ENCODE measurements at places on chromosomes 16 and 17. TPM values are rescaled to one million over a fixed set of nuclear protein-coding genes. Genes with fewer than 3 reads are reported as not detected.

The TBC1D26 gene
- not detected for total RNA-seq

DNA sequence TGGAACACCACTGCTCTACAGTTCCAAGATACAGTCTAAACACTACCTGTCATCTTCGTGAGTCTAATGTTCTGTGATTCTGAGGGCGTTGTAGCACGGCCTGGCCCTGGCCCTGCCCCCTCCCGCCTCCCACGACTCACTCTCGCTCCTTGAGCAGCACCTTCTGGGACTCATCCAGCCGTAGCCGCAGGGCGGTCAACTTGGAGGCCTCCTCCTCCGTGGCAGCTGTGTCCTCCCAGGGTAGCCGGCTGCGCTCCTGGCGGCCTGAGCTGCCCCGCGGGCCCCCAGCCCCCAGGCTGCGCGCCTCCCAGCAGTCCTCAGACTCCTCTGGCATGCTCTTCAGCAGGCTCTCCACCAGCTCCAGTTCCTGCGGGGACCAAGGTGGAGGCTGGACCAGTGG lies 10.6 kb downstream of the CCDC102A start:
- DNase-seq, result no peak

GRCh38 chr17:17156511-17156910 lies 49.6 kb downstream of the PLD6 start:
- no peak for DNase-seq

DNA sequence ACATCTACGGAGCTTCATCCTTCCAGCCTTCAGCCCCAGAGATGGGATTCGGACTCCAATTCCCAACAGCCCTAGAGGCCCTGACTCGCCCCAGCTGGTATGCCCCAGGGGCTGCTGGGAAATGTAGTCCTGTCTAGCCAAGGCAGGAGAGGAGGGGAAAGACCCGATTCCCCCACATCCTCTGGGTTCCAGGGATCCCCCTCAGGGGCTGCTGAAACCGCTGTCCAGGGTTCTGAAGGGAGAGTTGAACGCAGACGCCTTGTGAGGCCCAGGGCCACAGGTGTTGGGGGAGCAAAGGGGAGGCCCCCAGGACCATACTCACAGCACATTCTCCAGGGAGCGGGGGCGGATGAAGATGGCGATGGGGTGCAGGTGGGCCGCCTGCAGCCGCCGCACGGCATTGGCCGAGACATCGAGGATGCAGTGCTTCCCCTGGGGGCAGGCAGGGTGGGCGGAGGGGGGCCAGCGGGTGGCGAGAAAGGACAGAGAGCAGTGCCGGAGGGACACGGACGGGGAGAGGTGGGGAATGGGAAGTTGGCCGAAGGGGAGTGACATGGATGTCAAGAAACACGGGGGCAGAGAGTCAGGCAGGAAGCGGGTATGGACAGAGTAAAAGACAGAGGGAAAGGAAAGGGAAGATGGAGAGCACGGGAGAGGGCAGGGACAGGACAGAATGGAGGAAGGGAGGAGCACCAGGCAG lies 12.6 kb upstream of the ASGR1 start:
- no peak for DNase-seq

The GDPD1 gene
- 2.9 TPM for total RNA-seq

The CD300H gene
- not detected for total RNA-seq

The LPCAT2 gene
- total RNA-seq, result 6.9 TPM

The CACNA1G gene
- 0.58 TPM for total RNA-seq

The SLC16A13 gene
- total RNA-seq, result 1.4 TPM

DNA sequence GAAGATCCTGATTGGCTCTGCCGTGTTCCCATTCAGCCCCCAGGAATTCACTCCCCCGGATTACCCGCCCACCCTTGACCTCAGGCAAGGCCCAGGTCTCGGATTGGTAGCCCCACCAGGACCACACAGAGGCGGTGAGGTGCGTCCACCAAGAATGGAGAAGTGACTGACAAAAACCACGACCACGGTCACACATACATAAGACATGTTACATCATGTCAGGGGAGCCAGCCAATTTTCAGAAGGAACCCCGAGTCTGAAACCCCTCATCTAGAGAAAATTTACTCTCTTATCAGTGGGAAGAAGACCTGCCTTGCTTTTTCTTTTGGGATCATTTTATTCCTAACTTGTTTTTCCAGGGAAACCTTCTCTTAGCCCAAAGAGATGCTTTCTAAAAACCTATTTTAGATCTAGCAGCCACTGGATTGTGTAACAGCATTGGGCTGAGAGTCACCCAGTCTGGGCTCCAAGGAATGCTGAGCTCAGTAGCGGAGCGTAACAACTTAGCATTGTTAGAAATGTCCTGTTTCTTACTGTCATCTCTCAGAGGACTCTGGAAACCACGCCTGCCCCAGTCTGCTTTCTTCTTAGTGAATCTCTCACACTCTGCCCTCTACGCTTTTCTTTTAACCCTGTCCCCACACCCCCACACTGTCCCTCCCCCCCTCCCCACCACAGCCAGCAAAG lies 164.1 kb downstream of the CMIP start:
- DNase-seq, result no peak

- no peak for DNase-seq
Observed at GRCh38 chr16:87246269-87247065, 70.7 kb downstream of the C16orf95 start.

DNA sequence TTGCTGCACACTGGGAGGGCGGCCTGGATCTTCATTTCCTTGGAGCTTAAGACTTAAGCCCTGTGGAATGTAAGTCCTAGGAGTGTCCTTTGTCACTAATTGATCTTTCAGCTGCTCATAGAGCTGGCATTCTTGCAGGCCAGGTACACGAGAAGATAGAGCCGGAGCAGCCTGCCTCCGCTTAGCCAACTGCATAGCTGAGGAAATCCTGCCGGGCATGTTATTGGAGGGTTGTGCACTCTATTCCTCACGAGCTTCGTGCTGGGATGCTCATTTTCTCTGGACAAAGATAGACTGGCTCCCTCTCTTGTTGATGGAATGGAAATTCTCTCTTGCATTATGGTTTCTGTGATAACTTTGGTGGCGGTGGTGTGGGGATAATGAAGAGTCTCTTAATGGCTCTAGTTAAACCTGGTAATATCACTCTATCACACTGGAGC lies 76.9 kb downstream of the RPA1 start:
- DNase-seq, result no peak

GRCh38 chr17:82544431-82545070 lies 25.0 kb downstream of the FOXK2 start:
- peak; percentile 60 for DNase-seq

The TAT gene
- not detected for total RNA-seq

DNA sequence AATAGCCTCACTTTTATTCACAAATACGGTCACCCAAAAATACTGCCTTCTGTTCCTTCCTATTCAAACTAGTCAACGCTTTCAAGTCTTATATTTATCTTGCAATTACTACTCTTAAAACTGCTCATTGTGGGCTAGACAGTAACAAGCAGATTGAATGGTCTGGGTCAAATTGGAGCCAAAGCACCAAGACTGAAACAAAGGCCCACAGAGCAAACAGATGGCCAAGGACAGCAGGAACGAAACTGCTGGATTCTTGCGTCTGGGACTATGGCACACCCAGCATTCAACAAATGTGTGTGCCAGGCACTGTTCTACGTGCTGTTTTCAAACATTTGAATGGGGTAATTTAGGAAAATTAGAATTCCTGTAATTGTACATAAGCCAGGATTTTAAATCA lies 250.1 kb upstream of the PSMD7 start:
- DNase-seq, result no peak

The COPZ2 gene
- total RNA-seq, result 50.6 TPM

- no peak for DNase-seq
Observed at GRCh38 chr16:17302214-17302613, 168.5 kb downstream of the XYLT1 start.

DNA sequence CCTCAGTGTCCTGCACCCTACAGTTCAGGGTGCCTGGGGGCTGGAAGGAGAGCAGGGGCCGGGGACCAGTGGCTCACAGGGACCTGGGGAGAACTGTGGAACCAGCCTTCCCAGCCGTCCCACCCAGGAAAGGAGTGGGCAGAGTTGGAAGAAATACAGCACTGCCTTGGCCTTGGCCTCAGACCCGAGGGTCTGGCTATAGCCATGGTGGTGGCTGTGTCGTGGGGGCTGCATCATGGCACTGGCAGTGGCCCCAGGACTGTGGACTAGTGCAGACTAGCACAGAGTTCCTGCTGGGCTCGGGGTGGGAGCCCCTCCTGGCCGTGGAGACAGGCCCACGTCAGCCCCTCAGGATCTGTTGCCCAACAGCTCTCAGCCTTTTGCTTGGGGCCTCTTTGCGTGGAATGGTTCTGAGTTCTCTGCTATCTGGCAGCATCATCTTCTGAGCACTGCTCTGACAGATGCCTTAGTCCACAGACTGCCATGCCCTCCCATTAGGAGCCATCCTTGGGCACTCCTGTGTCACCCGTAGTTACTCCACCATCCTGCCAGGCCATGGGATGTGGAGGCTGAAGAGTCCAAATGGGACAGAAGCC lies 12.6 kb upstream of the DNASE1 start:
- no peak for DNase-seq

- no peak for DNase-seq
Observed at GRCh38 chr17:979212-979538, 401 bp downstream of the NXN start.

The CES3 gene
- total RNA-seq, result 1.0 TPM

Data from left ventricle myocardium inferior (tissue), 1 donor.